Urothelium cell line (cell line): ENCODE measurements at places on chromosomes 3 and 15.

DNA sequence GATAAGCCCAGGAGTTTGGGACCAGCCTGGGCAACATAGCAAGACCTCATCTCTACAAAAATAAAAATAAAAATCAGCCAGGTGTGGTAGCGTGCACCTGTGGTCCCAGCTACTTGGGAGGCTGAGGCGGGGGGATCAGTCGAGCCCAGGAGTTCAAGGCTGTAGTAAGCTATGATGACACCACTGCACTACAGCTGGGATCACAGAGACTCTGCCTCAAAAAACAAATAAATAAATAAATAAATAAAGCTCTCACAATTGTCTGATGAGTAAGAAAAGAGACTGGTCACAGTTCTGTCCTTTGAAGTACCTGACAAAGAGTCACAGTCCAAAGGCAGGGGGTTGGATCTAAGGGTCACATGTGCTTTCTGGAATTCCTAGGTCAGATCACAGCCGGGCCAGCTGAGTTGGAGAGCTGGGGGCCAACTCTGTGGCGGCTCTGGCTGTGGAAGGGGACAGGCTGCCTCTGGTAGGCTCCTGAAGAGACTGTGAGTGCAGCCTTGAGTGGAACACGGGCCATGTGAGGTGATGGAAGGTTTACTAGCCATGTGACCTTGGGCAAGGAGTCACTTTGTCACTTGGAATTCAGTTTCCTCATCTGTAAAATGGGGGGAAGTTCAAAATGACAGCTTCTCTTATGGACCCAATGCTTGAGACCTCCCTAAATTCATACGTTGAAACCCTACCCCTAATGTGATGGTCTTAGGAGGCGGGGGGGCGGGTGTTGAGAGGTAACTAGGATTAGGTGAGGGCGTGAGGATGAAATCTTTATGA is 47.2 kb downstream of the WHAMM start:
- DNase-seq: no peak

DNA sequence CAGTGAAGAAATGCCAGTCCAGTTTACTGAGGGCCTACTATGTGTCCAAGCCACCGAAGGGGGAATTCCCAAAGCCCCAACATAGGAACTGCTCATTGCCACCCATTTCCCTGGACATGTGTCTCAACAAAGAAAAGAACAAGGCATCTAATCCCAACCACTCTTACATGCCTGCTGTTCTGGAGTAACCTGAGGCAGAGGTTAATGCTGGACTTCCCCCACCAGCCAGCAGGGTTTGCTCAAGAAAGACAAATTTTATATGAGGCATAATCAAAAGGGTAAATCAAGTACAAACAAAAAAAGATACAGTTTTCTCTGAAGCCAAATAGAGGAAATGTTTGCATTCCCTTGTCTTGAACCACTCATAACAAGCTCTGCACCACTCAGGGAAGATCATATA is 4.1 kb downstream of the ADCY5 start:
- no peak for DNase-seq

GRCh38 chr15:82532991-82533481 is 7.2 kb downstream of the RPS17 start:
- no peak for DNase-seq

GRCh38 chr3:101632586-101632985 is 44.3 kb downstream of the ZBTB11 start:
- no peak for DNase-seq

DNA sequence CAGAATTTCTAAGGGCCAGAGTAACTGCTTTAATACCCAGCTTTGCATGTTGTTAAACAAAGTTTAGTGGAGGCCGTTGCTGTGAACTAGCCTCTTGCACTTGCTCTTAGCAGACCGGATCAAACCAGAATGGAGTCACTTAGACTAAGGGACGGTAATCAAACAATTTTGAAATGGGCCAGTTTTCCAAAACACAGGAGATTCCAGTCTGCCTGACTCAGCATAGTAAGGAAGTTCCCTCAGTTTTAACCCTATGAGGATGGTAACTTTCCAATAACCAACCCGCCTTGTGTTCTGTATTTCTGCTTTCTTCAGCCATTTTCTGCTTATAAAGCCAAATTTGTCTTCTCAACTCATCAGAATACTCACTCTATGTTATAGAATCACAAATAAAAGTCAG is 77.2 kb upstream of the WDR72 start:
- DNase-seq: no peak
